NCI-H524 (cell line): ENCODE measurements at places on chromosomes 3 and 15.

DNA sequence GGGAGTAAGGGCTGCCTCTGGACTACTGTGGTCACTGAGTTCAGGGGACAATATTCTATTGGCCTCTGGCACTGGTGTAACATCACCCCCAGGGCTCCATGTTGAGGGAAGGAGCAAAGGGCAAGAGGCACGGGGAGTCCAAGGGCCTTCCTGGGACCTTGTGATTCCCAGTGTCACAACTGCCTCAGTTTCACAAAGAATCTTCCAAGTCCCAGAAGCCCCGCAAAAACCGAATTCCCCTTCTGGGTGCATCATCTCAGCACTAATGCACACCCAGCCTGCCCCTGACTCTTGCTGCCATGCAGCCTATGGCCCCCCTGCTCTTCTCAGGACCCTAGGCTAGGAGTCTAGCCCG, 5.5 kb downstream of the AMOTL2 start:
- no peak for DNase-seq

GRCh38 chr3:61358364-61358763, 107.1 kb upstream of the FHIT start:
- no peak for DNase-seq

- no peak for DNase-seq
Measured at GRCh38 chr3:188389711-188390342, 235.9 kb downstream of the LPP start.

GRCh38 chr3:100548053-100548452, 55.6 kb downstream of the TMEM45A start:
- peak; percentile 53 for DNase-seq
